ENCODE measurements at places on chromosomes 4 and X.

GRCh38 chr4:39124885-39125599 is 57.3 kb upstream of the WDR19 start:
- no peak for DNase-seq

DNA sequence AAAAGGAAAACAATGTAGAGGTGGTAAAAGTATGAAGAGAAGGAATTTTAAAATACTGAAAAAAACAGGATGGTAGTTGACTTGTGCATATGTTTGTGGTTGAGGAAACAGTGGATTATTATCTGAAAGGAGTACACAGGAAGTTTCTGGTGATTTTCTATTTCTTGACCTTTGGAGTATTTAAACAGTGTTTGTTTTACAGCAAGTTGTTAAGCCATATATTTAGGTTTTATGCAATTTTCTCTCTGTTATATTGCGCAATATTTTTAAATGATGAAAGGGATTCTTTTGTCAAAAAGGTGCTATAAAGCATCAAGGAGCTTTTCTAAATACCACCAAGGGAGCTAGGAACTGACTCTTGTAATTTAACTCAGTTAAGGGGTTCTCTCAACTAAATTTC is 343.1 kb upstream of the MAOA start:
- DNase-seq: no peak

DNA sequence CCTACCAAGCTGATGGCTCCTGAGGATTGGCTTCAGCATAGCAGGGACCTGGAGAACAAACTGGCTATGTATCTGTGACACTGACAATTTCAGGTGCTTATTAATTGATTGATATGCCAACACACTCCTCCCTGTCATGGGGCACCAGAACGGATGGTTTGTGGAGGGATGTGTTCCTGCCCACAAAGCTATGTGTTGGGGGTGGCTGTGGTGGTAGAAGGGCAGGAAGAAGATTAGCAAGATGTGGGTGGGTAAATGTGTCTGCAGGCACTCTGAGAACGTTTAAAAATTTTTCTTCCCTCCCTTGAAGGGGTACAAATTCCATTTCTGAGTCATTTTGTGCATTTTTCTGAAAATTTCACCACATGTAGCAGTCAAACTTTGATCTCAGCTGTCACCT is 55.0 kb upstream of the SCML1 start:
- DNase-seq: no peak

- DNase-seq: no peak
Measured at GRCh38 chr4:14267373-14268060, 640.0 kb upstream of the BOD1L1 start.

GRCh38 chr4:74431113-74431826 is 13.7 kb upstream of the AREG start:
- DNase-seq: no peak

DNA sequence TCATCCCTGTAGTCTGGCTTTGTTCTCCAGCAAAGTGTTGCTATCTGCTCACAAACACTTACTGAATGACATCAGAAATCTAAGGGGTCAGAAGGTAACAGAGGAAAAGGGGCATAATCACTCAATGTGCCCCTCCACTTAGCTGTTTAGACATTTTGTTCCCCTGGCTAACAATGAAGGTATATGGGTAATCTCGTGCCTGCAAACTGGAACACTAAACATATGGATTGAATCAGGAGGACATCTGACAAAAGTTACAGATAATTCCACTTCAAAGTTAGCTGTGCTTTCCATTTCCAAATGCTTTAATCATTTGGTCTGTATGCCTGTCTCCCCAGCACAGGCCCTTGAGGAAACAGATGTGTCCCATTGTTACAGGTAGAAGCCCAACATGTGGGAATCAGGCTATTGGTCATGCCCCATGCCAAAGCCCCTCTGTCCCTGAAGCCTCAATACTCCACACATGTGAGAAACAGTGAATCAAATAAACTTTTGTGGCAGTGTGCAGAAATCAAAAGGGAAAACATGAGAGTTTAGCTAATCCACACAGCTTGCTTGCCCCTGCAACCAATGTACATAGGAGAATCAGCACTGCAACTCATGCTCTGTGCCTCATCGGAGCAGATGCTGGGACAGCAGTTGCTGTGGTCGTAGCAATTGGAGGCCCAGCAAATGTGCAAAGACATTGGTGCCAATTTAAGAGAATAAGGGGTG is 111.7 kb downstream of the RNF150 start:
- no peak for DNase-seq

DNA sequence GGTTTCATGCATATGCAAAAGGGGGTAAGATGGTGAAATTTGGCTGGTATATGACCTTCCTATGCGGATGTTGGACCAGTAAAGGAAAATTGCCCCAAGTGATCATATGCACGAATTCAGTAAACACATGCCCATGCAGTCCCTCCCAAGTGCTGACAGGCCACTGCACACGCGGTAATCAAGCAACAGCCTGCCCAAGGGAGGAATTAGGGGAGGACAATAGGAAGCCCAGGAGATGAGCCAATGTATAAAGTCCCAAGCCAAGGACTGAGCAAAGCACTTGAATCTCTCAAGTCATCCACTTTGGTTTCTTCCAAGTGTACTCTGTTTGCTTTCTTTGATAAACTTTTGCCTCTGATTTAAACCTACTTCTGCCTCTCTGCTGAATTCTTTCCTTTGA is 21.1 kb downstream of the MAGEB16 start:
- DNase-seq: no peak

GRCh38 chrX:136899221-136899620 is 18.7 kb upstream of the RBMX start:
- no peak for DNase-seq

- DNase-seq: no peak
Measured at GRCh38 chr4:72761368-72762038, 192.5 kb upstream of the ADAMTS3 start.

GRCh38 chr4:73181231-73181630 is 77.4 kb downstream of the ANKRD17 start:
- DNase-seq: no peak

- DNase-seq: no peak
Measured at GRCh38 chr4:57048590-57049304, 61.4 kb downstream of the IGFBP7 start.

DNA sequence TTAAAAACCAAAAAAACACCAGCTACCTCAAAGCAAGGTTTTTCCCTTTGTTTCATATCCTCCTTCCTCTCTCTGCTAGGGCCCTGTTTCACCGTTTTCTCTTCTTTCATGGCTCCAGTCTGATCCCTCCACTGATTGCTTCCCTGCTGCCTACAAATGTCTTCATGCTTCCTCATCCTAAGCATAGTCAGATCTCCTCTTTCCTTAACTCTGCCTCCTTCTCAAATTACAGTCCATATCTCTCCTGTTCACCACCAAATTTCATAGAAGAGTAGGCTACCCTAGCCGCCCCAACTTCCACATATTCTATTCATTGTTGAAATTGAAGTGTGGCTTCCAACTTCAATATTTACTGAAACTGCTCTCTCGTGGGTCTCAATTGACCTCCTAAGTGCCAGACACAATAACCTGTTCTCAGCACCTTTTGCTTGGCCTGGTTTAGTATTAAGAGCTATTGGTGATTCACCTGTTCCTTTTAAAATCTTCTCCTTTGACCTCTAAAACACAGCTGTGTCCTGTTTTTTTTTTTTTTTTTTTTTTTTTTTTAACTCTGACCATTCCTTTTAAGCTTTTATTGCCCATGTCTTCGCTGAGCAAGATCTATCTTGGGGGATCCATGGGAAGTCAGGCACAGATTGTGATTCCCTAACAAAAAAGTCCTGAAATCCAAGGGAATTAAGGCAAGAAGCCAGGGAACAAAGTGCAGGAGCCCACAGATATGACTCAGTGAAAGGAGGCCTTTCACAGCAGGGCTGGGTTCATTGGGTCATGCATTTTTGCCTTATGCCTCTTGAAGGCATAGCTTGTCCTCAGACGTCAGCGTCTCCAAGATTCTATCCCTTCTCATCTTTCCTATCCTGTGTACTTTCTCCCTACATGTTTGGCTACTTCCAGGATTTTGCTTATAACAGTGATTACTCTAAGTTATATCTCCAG is 85.4 kb downstream of the RPS3A start:
- DNase-seq: no peak

- no peak for DNase-seq
Measured at GRCh38 chr4:155071962-155072361, 136.5 kb upstream of the NPY2R start.

Measured in stimulated activated CD4-positive, alpha-beta T cell treated with anti-CD3 and anti-CD28 coated beads, Interleukin-1b, Interleukin-23, amount 100 ng/mL, for 24 hours (primary cell).